Spleen (tissue), 13 donors: ENCODE measurements at places on chromosomes 3 and 15. TPM values are rescaled to one million over a fixed set of nuclear protein-coding genes. Genes with fewer than 3 reads are reported as not detected.

Gene UNC13C
- total RNA-seq: not detected

Gene RBPMS2
- total RNA-seq: 3.3 TPM

Gene CCR9
- 1.2 TPM for total RNA-seq

- no peaks in the 10 kb centered on the region for H3K27me3 ChIP-seq
- no peak for DNase-seq
- H3K4me3 ChIP-seq: no peak overlapping the region
- H3K27ac ChIP-seq: no peak overlapping the region
- no peaks in the 10 kb centered on the region for H3K4me1 ChIP-seq
Observed at GRCh38 chr15:69787791-69788190, 309.9 kb downstream of the TLE3 start.

- H3K27me3 ChIP-seq: no peaks in the 10 kb centered on the region
- H3K4me1 ChIP-seq: peaks cover 21% of the 10 kb centered on the region
- H3K36me3 ChIP-seq: peaks cover 22% of the 10 kb centered on the region
- H3K4me3 ChIP-seq: no peak overlapping the region
Observed at GRCh38 chr3:183265157-183265642, 12.1 kb downstream of the B3GNT5 start.

GRCh38 chr3:59749291-59749690 lies 699.5 kb upstream of the CFAP20DC start:
- no peak for DNase-seq
- H3K4me1 ChIP-seq: no peaks in the 10 kb centered on the region
- H3K27me3 ChIP-seq: no peaks in the 10 kb centered on the region
- H3K36me3 ChIP-seq: no peaks in the 10 kb centered on the region

GRCh38 chr3:49523756-49524747 lies 30.2 kb upstream of the BSN start:
- no peak overlapping the region for H3K27ac ChIP-seq
- H3K4me3 ChIP-seq: no peak overlapping the region
- H3K4me1 ChIP-seq: peaks cover 13% of the 10 kb centered on the region
- H3K27me3 ChIP-seq: no peaks in the 10 kb centered on the region
- no peaks in the 10 kb centered on the region for H3K36me3 ChIP-seq

DNA sequence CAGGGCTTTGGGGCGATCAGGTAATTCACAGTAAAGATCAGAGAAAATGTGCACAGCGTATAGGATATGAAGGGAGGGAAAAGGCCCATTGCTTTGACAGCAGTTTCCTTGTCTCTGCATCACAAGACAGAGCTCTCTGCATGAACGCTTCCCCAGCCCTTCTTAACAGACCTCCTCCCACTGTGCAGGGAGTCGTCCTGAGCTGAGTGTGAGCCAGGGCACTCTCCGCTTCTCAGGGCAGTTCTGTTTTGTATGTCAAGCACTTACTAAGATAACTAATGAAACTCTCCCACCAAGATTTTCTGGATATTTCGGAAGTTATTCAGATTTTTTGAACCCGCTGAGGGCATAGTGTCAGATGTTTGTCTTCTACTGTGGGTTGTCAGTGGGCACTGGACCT lies 105.8 kb upstream of the C15orf61 start:
- H3K4me3 ChIP-seq: no peak overlapping the region
- no peaks in the 10 kb centered on the region for H3K27me3 ChIP-seq
- no peak overlapping the region for H3K27ac ChIP-seq
- H3K36me3 ChIP-seq: no peaks in the 10 kb centered on the region
- DNase-seq: no peak
- H3K4me1 ChIP-seq: no peaks in the 10 kb centered on the region

- no peak overlapping the region for H3K27ac ChIP-seq
- no peaks in the 10 kb centered on the region for H3K36me3 ChIP-seq
- no peak for DNase-seq
- peaks cover 39% of the 10 kb centered on the region for H3K4me1 ChIP-seq
Observed at GRCh38 chr3:36926292-36926897, 18.5 kb downstream of the TRANK1 start.

DNA sequence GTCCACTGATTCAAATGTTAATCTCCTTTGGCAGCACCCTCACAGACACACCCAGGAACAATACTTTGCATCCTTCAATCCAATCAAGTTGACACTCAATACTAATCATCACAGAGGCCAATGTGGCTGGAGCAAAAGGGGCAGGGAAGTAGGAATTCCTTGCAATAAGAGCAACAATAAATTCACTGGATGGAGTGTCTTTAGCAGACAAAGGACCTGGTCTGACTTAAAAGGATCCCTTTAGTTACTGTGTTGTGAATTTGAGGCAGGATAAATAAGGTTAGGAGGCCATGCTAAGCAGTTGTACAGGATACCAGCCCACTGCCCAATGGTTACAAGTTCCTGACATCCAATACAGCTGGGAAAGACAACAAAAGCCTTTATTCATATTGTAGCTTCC lies 12.3 kb upstream of the GFM1 start:
- no peaks in the 10 kb centered on the region for H3K4me1 ChIP-seq
- no peak for DNase-seq
- no peaks in the 10 kb centered on the region for H3K36me3 ChIP-seq
- H3K27ac ChIP-seq: no peak overlapping the region
- H3K4me3 ChIP-seq: no peak overlapping the region

GRCh38 chr3:111412656-111413055 lies 129.3 kb upstream of the CD96 start:
- no peak overlapping the region for H3K4me3 ChIP-seq
- no peaks in the 10 kb centered on the region for H3K27me3 ChIP-seq
- H3K4me1 ChIP-seq: no peaks in the 10 kb centered on the region
- no peak for DNase-seq
- H3K36me3 ChIP-seq: no peaks in the 10 kb centered on the region
- no peak overlapping the region for H3K27ac ChIP-seq

DNA sequence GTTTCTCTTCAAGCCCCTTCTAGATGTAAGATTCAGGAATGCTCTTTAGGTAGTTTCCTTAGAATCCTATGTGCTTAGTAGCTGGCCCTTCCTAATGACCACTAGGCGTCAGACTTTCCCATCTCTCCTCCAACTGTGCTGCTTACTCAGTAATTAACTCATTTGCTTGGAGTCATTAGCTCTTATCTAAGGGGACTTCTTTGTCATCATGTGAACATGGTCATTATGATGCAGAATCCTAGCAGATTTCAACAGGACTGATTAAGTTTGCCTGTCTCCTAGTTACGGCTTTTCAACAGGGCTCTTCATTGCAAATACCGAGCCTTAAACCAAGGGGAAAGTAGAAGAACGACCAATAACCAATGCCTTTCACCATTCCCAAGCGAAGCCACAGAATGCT lies 46.4 kb downstream of the GJD2 start:
- no peak overlapping the region for H3K27ac ChIP-seq
- H3K27me3 ChIP-seq: no peaks in the 10 kb centered on the region
- no peaks in the 10 kb centered on the region for H3K4me1 ChIP-seq
- DNase-seq: no peak
- no peak overlapping the region for H3K4me3 ChIP-seq

DNA sequence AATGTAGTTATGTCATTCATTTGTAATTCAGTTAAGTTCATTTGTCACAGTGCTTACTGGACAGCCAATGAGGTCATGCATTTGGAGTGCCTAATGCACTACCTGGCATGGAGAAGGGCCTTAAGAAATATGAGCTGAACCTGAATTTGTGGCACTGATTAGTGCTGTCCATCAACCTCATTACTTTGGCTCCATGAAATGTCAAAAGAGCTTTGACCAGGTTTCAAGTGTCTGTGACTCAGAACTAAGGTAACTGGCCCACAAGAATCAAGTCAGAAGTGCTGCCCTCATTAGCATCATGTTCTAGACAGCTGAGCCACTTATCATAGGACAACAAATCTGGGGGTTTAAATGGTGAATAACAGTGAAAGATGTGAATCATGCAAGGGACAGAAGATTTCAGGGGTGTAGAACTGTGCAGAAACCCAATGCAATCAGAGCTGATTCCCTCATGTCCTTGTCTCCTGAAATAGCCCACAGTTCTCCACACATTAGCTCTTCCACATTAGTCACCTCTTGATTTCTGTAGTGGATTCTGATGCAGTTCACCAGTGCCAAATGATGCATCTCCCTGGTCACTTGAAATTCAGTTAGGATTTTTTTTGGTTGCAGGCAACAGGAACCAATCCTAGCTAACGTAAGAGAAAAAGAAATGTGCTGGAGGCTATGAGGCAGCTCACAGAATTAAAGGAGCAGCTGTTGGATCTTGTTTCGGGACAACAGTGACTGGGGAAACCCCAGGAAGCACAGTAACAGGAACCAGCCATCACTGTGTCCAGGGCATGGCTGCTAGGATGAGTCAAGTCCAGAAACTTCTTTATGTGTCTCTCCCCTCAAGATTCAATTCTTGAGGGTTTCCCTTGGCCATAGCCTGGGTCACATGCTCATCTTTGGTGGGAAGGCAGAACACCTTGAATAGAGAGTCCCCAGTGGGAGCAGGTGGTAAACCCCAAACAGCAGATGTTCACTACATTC lies 38.7 kb downstream of the CHST2 start:
- no peaks in the 10 kb centered on the region for H3K4me1 ChIP-seq
- no peak overlapping the region for H3K4me3 ChIP-seq
- H3K27me3 ChIP-seq: no peaks in the 10 kb centered on the region
- no peaks in the 10 kb centered on the region for H3K36me3 ChIP-seq
- DNase-seq: no peak

DNA sequence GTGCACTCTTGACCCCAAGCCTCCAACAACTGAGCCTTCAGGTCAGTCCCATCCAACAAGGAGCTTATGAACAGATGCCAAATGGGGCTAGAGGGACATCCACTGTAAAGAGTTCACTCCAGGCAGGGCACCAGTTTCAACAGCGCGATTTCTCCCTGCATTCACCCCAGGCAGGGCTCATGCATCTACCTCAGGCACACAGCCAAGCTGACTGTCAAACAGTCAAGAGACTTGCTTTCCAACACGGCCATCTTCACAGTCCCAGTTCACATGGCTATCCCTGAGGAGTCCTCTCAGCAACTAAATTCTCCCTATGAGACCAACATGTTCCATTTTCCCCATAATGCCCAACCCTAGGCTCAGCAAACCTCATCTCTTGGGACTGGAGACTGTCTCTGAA lies 17.7 kb downstream of the SLC25A20 start:
- no peaks in the 10 kb centered on the region for H3K4me1 ChIP-seq
- no peak for DNase-seq
- peaks cover 97% of the 10 kb centered on the region for H3K36me3 ChIP-seq
- no peak overlapping the region for H3K4me3 ChIP-seq
- H3K27ac ChIP-seq: no peak overlapping the region
- no peaks in the 10 kb centered on the region for H3K27me3 ChIP-seq

GRCh38 chr15:87547470-87548181 lies 708.9 kb downstream of the NTRK3 start:
- no peaks in the 10 kb centered on the region for H3K4me1 ChIP-seq
- no peak overlapping the region for H3K4me3 ChIP-seq
- H3K36me3 ChIP-seq: no peaks in the 10 kb centered on the region
- H3K27me3 ChIP-seq: no peaks in the 10 kb centered on the region

DNA sequence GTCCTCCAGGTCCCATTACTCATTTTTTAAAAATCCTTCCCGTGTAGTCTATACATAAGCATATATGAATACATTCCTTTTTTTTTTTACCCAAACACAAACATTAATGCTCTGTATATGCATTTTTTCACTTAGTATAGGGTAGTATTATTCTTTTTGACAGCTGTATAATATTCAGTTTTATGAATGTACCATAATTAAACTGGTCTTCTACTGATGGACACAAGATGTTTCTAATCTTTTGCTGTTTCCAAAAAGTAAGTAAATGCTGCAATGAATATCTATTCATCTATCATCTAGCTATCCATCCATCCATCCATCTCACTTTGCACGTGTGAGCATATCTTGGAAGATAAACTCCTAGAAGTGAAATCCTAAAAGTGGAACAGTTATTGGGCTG lies 110.8 kb downstream of the IGF2BP2 start:
- H3K27ac ChIP-seq: no peak overlapping the region
- H3K4me3 ChIP-seq: no peak overlapping the region
- DNase-seq: no peak
- no peaks in the 10 kb centered on the region for H3K27me3 ChIP-seq
- H3K36me3 ChIP-seq: no peaks in the 10 kb centered on the region
- H3K4me1 ChIP-seq: no peaks in the 10 kb centered on the region
